ENCODE measurements at places on chromosomes 11 and 22.
A peak's percentile ranks its signal among the peaks of the same experiment; 100 is the strongest.

DNA sequence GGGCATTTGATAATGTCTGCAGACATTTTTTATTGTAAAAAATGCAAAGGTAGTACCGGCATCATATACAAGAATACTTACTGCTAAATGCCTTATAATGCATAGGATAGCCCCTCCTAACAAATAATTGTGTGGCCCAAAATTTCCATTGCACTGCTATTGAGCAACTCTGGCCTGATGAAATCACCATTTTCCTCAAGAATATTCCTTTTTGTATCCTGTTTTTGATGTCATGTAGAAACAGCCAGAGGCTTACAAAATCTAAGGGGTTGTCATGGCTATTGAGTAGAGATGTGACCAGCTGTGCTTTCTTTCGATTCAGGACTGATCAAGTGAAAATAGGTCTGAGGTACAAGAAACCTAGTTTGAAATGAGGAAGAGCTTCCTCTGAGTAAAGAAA lies 854.3 kb downstream of the KCNA4 start:
- no peak for DNase-seq

- no peak for DNase-seq
Measured at GRCh38 chr11:95487391-95487790, 256.4 kb upstream of the SESN3 start.

DNA sequence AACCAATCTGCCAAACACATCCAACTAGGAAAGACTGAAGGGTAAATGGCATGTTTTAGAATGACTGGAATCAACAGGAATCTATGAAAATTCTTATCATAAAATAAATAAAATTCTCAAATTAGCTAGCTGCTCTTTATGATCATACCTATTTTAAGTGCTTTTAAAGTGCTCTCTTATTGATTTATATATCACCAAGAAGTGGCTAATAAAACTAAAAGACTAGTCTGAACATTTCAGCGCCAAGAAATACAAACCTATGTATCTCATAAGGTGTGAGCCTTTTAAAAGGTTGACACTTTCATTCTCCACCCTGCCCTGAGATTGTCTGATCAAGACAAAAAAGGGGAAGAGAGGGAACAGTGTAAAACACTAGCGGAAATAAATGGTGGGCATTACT lies 136.8 kb upstream of the ARHGAP42 start:
- DNase-seq = no peak

DNA sequence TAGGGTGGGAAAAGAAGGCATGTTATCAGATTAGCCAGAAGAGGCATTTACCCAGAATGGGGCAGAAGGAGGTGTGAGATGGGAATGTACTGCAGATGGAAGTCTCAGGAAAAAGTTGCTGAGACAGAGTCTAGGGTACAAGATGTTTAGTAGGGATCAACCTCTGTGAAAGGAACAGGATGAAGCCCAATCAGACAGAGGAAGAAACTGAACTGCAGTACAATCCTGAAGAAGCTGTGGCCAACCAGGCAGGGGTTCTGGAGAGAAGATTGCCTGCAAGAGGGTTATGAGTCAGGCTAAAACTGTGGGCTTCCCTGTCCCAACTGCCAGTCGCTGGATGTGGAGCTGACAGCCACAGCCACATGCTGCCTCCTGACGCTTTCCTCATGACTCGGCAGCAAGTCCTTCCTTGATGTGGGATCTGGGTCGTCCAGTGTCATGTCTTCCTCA lies 64.0 kb downstream of the CWC15 start:
- peak; percentile 81 for DNase-seq

- peak; percentile 43 for DNase-seq
Measured at GRCh38 chr22:40453671-40454070, 83.3 kb downstream of the SGSM3 start.

DNA sequence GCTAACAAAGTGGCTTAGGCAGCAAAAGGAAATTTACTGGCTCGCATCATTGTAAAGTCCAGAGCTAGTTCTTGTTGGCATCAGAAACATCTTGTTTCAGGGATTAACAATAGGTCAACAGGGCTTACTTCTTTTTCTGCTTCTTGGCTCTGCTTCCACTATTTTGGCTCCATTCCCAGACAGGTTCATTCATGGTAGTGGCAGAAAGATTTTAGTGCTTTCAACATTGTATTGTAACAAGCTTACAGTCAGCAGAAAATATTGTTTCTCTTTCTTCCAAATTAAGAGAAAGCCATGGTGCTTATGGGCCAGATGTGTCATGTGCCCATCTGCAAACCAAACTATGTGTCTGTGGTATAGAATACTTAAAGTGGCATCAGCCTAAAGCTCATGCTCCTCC lies 315.6 kb downstream of the RAB38 start:
- no peak for DNase-seq

DNA sequence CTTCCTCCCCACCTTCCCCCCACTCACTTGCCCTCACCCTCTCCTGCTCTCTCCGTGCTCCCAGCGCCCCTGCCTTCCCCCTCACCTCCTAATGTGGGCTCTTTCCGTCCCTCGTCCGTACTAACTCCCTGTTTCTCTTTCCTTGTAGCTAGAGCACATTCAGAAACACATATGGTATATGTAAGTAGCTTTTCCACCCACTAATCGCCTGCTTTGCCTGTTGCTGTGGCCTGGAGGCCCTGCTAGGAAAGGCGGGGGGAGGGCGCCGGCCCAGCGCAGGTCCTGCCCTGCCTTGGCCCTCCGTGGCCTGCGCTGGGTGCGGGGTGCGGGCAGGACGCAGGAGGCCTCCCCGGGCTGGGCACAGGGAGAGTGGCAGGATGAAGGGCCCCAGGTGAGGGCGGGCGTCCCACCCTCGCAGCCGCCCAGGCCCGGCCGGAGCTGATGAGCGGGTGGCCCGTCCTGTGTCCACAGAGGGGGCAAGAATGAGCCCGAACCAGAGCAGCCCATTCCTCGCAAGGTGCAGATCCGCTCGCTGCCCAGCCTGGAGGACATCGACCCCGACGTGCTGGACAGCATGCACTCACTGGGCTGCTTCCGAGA lies 41.7 kb downstream of the MOB2 start:
- DNase-seq = no peak

DNA sequence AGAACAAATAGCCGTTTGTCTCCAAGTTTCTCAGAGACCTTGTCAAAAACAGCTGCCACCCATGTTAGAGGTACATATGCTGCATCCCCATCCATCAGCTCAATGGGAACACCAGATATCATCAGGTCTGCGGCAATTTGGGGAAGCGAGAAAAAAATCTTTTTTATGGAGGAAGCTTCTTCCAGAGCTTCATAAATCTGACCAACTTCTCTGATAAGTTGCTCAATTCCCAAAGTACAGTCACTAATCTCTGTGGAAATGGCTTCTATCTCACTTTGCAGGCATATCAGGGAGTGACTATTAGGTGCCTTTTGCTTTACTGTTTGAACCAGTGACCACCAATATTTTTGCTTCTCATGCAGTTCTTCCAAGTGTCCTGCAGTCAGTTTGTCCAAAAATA lies 34.3 kb upstream of the MRPL17 start:
- DNase-seq = no peak

DNA sequence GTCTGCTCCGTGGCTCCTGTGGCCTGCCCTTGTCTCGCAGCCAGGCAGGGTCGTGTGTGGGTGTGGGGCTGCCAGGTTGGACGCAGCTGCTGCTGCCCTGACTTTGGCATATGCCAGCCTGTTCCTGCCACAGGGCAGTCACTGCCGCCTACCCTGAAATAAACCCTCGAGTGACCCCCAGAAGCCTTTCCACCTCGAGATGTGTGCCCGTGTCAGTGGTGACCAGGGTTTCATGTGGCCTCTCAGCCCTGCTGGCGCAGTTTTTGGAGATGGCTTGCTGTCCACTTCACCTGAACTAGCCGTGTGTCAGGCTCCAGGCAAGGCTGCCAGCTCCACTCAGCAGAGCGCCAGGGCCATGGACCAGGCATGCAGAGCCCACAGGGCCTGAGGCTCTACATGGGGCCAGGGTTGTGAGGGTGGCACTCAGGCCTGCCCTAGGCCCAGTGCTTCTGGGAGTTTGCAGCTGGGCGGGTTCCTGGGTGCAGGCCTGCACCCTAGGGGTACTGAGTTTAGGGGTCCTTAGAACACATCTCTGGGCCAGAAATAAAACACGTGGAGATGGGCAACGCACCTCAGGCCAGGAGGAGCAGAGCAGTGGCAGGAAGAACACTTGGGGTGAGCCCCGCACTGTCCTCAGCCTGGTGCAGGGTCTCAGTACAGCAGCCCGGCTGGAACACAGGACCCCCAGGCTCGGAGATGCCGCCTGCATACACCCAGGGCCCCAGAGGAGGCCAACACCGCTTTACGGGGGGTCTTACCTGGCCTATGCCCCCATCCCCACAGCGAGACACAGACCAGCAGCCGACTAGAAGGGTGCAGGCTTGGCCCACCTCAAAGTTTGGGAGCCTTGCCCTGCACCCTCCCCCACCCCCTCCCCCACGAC lies 8.8 kb upstream of the PANX2 start:
- no peak for DNase-seq

DNA sequence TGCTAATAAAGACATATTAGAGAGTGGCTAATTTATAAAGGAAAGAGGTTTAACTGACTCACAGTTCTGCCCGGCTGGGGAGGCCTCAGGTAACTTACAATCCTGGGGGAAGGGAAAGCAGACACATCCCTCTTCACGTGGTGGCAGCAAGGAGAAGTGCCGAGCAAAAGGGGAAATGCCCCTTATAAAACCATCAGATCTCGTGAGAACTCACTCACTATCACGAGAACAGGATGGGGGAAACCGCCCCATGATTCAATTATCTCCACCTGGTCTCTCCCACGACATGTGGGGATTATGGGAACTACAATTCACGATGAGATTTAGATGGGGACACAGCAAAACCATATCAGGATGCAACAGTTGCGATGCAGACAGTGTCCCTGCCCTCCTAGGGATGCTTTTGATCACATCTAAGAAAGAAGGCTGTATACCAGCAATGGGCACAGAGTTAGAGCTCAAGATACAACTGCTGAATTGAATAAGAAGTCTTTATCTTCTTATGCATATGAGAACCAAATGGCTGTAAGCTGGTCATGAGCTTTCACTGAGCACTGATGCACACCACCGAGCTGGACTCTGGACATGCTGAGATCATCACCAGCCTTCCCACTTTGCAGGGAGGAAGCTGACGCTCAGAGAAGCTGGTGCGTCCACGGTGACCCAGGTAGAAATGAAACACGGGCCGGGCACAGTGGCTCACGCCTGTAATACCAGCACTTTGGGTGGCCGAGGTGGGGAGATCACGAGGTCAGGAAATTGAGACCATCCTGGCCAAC lies 255.2 kb downstream of the MN1 start:
- no peak for DNase-seq

DNA sequence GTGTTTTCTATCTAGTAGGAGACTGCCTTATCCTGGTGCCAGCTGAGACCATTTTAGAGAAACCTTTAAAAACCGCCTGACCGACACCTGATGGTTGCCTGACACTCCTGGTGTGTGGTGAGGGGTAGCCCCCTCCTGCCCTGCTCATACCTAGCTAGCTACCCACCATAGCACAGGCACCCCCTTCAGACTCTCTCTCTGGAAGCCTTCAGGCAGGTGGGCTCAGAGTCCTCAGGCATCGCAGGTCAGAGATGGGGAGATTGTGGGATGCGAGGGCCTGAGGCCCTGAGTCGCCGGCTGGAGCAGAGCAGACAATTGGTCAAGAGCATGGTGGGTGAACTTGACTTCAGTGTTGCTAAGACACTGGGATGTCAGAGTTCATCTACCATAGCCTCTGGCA lies 424.6 kb downstream of the BRD1 start:
- DNase-seq = no peak

GRCh38 chr11:115168229-115168671 lies 336.0 kb downstream of the CADM1 start:
- DNase-seq = no peak

GRCh38 chr11:123233280-123233974 lies 38.4 kb upstream of the CLMP start:
- no peak for DNase-seq

DNA sequence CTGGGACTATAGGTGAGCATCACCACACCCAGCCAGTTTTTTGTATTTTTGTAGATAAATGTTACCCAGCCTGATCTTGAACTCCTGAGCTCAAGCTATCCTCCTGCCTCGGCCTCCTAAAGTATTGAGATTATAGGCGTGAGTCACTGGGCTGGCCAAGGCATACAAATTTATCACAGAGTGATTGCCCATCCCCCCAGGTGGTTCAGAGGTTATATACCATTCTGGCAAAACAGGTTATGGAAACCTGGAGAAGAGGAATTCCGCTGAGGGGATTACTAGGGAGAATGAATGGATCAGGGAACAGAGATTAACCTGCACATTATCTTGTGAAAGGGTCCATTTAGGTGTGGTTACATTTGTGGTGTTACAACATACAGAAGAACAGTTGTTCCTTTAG lies 8.1 kb downstream of the ATG13 start:
- DNase-seq = no peak

- peak; percentile 69 for DNase-seq
Measured at GRCh38 chr11:112113539-112114457, 27.1 kb downstream of the SDHD start.

DNA sequence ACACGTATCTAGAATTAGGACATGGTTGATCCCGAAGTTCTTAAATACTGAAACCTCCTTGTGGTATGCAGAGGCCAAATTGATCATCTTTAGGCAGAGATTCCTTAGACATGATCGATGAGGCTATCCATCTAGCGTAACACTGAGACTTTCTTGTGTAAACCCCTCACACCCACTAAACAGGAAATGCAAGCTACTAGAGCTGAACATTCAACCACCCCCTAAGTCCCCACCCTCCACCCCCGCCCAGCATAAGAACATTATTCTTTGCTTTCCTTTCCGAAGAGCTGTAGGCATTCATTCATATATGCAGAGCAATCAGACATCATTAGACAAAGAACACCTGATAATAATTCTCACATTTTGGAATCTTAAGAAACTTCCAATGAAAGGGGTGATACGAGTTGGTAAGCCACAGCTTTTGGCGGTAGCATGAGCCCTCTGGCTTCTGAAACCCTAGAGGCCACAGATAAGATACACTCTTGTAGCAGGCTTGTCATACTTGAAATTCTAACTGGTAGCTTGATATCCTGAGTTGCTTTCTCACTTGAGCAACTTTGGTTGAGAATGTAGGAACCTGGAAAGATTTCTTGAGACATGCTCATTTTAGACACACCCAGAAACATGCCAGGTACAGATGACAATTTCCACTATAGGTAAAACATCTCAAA lies 42.2 kb downstream of the FLI1 start:
- no peak for DNase-seq

DNA sequence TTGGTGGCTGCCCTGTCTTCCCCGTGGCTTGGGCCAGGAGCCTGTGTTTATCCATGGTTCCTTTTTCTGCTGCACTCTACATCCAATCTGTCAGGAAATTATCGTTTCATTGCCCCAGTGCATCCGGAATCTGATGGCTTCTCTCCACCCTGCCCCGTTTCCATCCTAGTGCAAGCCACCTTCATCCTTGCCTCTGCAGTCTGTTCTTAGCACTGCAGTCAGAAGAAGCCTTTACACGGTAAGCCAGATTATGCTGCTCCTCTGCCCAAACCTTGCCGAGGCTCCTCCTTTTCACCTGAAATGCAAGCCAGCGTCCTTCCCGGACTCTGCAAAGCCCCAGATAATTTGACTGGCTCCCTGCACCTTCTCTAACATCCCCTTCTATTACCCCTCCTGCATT lies 45.1 kb downstream of the PARVG start:
- no peak for DNase-seq

- no peak for DNase-seq
Measured at GRCh38 chr11:76193219-76193618, 13.1 kb downstream of the WNT11 start.

GRCh38 chr11:833849-834311 lies 1.1 kb downstream of the CD151 start:
- DNase-seq = no peak

- no peak for DNase-seq
Measured at GRCh38 chr11:70225681-70226177, 22.6 kb downstream of the FADD start.
